ENCODE measurements at places on chromosomes 3 and 15. TPM values are rescaled to one million over a fixed set of nuclear protein-coding genes. Genes with fewer than 3 reads are reported as not detected.

The PRR23E gene
- not detected for total RNA-seq

GRCh38 chr3:61638741-61639140, 77.4 kb downstream of the PTPRG start:
- H3K4me3 ChIP-seq = no peak overlapping the region
- peaks cover 13% of the 10 kb centered on the region for H3K4me1 ChIP-seq
- no peak overlapping the region for H3K27ac ChIP-seq
- H3K27me3 ChIP-seq = no peaks in the 10 kb centered on the region
- DNase-seq = no peak

- H3K4me3 ChIP-seq = no peak overlapping the region
- peaks cover 21% of the 10 kb centered on the region for H3K27me3 ChIP-seq
- H3K27ac ChIP-seq = no peak overlapping the region
- DNase-seq = no peak
- H3K4me1 ChIP-seq = no peaks in the 10 kb centered on the region
These were observed 56.5 kb downstream of the ATP13A4 start for GRCh38 chr3:193498215-193498614.

DNA sequence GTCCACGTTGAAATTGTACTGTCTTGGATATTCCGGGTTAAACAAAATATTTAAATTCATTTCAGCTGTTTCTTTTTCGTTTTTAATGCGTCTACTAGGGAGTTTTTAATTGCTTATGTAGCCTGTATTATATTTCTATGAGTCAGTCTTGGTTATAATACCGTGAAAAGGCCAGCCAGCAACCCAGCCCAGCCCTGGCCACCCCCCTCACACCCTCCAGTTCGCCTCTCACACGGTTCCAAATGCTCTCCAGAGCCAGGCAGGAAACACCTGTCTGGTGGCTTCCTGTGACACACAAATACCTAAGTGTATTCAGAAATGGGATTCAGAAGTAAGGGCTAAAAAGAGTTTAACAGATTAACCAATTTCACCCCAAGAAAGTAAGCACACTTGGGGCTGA, 4.4 kb downstream of the SH3BP5 start:
- DNase-seq = peak; percentile 85
- no peaks in the 10 kb centered on the region for H3K27me3 ChIP-seq
- H3K27ac ChIP-seq = peak overlapping the region; percentile 83
- 0 out of 2 replicates have a peak, but pooled peaks cover 3% of the 10 kb centered on the region for H3K36me3 ChIP-seq
- peaks cover 77% of the 10 kb centered on the region for H3K4me1 ChIP-seq
- peak overlapping the region; percentile 27 for H3K4me3 ChIP-seq

- H3K36me3 ChIP-seq = peaks cover 14% of the 10 kb centered on the region
- peaks cover 86% of the 10 kb centered on the region for H3K4me1 ChIP-seq
- no peak overlapping the region for H3K4me3 ChIP-seq
- H3K27ac ChIP-seq = 0 out of 2 replicates have a peak overlapping the region, but pooled peaks have one; percentile 24
These were observed 84.5 kb upstream of the PLXND1 start for GRCh38 chr3:129690963-129691362.

DNA sequence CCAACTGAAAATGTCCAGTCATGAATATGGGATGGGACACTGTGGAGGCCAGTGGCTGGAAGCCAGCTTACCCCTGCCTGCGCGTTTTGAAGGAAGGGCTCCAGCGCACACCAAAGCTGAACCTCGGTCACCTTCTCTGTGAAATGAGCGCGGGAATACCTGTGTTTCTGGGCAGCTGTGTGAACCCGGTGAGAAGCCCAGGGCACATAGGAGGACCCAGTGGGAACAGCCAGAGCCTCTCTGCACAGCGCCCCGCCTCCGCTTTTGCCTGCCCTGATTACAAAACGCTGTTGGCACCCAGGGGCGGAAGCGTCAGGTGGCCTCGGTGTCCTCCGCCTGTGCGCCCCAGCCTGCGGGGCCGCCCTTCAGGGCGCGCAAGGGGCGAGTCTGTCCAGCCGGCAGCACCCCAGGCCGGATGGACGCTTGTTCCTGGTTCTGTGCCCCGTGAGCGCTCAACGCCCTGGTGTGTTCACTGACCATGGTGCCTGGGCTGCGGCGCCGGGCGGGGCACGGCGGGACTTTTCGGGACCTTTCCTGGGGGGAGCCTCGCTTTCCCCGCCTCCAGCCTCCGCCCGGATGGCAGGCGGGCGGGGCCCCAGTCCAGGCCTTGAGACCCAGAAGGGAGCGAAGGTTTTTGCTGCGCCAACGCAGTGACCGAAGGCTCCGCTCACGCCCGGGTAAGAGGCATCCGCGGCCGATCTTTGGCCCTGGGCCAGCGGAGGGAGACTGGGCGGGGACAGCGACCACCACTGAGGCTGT, at the start of gene SQOR:
Gene SQOR (plus strand): TSS at position 598 of the 759 bp plus-strand sequence. CDS start 23,895 bp downstream, outside the sequence.
- peaks cover 12% of the 10 kb centered on the region for H3K4me1 ChIP-seq
- H3K27ac ChIP-seq = peak within 1 kb of the TSS; percentile 62
- peak within 1 kb of the TSS; percentile 91 for H3K4me3 ChIP-seq
- peak; percentile 90 for DNase-seq
- no peaks in the 10 kb centered on the region for H3K36me3 ChIP-seq

- no peak overlapping the region for H3K4me3 ChIP-seq
- H3K27ac ChIP-seq = no peak overlapping the region
- H3K4me1 ChIP-seq = no peaks in the 10 kb centered on the region
- DNase-seq = no peak
- no peaks in the 10 kb centered on the region for H3K36me3 ChIP-seq
These were observed 71.0 kb downstream of the FOXP1 start for GRCh38 chr3:71512544-71512943.

DNA sequence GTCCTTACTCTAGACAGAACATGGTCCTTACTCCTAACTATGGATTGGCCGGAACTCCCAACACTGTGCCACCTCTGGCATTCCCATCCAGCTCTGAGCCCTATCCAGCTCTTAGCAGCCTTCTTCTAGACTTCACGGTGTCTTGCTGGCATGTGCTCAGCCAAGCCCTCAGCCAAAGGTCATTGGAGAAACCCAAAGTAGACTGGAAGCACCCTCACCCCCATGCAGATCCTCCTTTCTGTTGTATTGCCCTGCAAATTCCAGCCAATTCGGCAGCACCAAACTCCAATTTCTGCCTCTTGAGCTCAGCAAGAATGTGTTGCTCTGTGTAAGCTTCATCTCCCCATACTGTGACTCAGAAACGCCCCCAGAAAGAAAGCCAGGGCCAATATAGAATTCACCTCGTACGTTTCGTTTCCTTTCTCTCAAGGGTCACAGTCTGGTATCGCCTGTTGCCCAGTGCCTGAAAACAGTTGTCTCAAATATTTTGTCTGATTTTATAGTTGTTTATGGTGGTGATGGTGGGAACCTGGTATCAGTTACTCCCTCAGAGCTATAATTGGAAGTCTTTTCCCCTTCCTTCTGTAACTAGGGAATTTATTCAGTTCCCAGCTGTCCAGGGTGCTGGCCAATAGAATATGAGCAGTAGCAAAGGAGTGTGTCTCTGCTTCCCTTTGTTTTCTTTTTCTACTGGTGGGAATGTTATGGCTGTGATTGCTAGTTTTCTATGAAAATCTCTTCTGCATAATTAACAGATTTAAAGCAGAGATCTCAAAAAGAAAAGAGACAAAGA, 28.4 kb upstream of the EPHB3 start:
- H3K4me3 ChIP-seq = no peak overlapping the region
- DNase-seq = no peak
- H3K4me1 ChIP-seq = no peaks in the 10 kb centered on the region
- H3K36me3 ChIP-seq = no peaks in the 10 kb centered on the region
- H3K27ac ChIP-seq = no peak overlapping the region

- DNase-seq = no peak
- H3K4me3 ChIP-seq = no peak overlapping the region
- H3K4me1 ChIP-seq = no peaks in the 10 kb centered on the region
- H3K27ac ChIP-seq = no peak overlapping the region
- H3K27me3 ChIP-seq = no peaks in the 10 kb centered on the region
These were observed 8.4 kb downstream of the ST6GAL1 start for GRCh38 chr3:186938716-186939115.

- H3K27ac ChIP-seq = no peak overlapping the region
- no peaks in the 10 kb centered on the region for H3K4me1 ChIP-seq
- H3K36me3 ChIP-seq = no peaks in the 10 kb centered on the region
- DNase-seq = no peak
- no peak overlapping the region for H3K4me3 ChIP-seq
- no peaks in the 10 kb centered on the region for H3K27me3 ChIP-seq
These were observed 29.3 kb downstream of the LIMD1 start for GRCh38 chr3:45623846-45624245.

- no peaks in the 10 kb centered on the region for H3K36me3 ChIP-seq
- no peak overlapping the region for H3K4me3 ChIP-seq
- H3K27ac ChIP-seq = no peak overlapping the region
- no peaks in the 10 kb centered on the region for H3K4me1 ChIP-seq
- no peaks in the 10 kb centered on the region for H3K27me3 ChIP-seq
These were observed 47.8 kb upstream of the NDN start for GRCh38 chr15:23734862-23735261.

DNA sequence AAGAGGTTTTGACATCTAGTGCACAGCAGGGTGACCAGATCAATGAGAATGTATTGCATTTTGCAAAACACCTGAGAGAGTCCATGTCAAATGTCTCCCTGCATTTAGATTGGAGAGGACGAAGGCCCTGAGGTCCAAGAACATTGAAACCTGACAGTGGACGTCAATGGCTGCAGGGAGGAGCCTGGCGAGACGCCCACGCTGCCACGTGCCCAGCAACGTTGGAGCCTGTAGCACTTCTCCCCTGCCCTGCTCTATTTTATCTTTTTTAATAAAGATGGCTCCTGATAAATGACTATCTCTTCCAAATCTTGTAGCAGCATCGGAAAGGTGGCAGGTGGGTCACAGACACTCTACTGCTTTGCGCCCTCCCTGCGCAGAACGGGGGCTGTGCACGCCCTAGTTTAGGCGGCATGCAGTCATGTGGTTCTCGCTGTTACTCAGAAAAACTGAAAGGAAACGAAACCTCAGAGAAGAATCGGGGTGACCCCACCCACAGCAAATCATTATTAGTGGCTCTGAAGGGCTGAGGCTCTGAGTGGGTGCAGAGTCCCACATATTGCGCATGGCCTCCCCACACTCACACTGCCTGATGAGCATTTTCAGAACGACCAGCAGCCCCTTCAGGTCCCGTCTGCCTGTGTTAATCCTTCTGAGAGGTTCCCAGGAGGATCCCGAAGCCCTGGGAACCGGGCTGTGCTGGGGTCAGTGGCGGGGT, 62.5 kb upstream of the TAMM41 start:
- no peak for DNase-seq
- H3K27me3 ChIP-seq = peaks cover 98% of the 10 kb centered on the region
- no peaks in the 10 kb centered on the region for H3K4me1 ChIP-seq
- H3K27ac ChIP-seq = no peak overlapping the region
- H3K36me3 ChIP-seq = no peaks in the 10 kb centered on the region
- H3K4me3 ChIP-seq = no peak overlapping the region

Measured in PC-9 (cell line).